ENCODE measurements at places on chromosomes 16 and 17. TPM values are rescaled to one million over a fixed set of nuclear protein-coding genes. Genes with fewer than 3 reads are reported as not detected.

RPGRIP1L gene
- total RNA-seq: 4.6 TPM

PERCC1 gene
- not detected for total RNA-seq

CDRT15 gene
- total RNA-seq: not detected

HDAC5 gene
- total RNA-seq: 82.6 TPM

ST6GALNAC2 gene
- total RNA-seq: 2.5 TPM

PRCD gene
- total RNA-seq: 1.2 TPM

CCR7 gene
- 0.62 TPM for total RNA-seq

CES3 gene
- total RNA-seq: 1.0 TPM

MFAP4 gene
- total RNA-seq: 271 TPM
